Hindlimb muscle (tissue), 1 donor: ENCODE measurements at places on chromosomes 12 and 14. TPM values are rescaled to one million over a fixed set of nuclear protein-coding genes. Genes with fewer than 3 reads are reported as not detected.

The BDKRB2 gene
- 2.5 TPM for polyA plus RNA-seq

The NRIP2 gene
- 6.1 TPM for polyA plus RNA-seq

- DNase-seq = no peak
These were observed at the start of gene KIF5A for GRCh38 chr12:57549909-57550640. TSS of gene KIF5A (plus strand) at chr12:57550044. CDS start at chr12:57550272, 228 bp downstream.

GRCh38 chr12:122137681-122138080 is 36.3 kb downstream of the IL31 start:
- DNase-seq = no peak

DNA sequence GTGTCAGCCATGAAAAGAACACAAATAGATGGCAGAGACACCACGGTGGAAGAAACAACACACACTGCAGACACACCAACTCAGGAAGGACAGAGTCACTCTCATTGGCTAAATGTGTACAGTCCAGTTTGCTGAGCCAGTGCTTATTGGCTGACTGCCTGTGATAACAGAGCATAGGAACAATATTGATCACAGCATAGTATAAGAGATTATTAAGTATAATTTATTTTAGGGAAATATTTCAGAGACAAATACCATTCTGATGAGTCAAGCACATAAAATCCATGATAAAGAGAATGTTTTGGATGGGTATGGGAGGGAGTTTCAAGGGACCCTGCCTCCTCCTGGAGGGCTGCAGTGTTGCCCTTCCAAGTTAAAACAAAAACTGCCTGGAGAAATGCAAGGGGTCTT is 50.9 kb downstream of the BTG1 start:
- DNase-seq = no peak
